ENCODE measurements at places on chromosomes 3 and 15. TPM values are rescaled to one million over a fixed set of nuclear protein-coding genes. Genes with fewer than 3 reads are reported as not detected.

Gene FBXW12
- not detected for total RNA-seq

Gene PLA2G4D
- total RNA-seq: not detected

Gene SLC12A1
- total RNA-seq: not detected

Gene CHRNA7
- not detected for total RNA-seq

Gene PAQR5
- 1.2 TPM for total RNA-seq

Gene MKRN2OS
- not detected for total RNA-seq

Gene MEX3B
- total RNA-seq: 7.9 TPM
